ENCODE measurements at places on chromosomes 13 and 19.

GRCh38 chr19:56314018-56314380, 640 bp downstream of the ZSCAN5A start:
- no peak for DNase-seq

DNA sequence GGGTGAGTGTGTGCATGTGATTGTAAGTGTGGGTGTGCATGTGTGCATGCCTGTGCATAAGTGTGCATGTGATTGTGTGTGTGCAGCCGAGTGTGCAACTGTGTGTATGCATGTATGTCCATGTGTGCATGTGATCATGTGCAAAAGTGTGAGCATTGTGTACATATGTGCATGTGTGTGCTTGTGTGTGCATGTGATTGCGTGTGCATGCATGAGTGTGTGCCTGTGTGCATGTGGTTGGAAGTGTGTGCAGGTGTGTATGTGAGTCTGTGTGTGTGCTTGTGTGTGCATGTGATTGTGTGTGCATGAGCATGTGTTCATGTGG, 3.5 kb downstream of the PODNL1 start:
- DNase-seq = no peak

- DNase-seq = no peak
Measured at GRCh38 chr13:31051999-31052398, 109.7 kb downstream of the HSPH1 start.

- DNase-seq = no peak
Measured at GRCh38 chr13:103772576-103772975, 706.4 kb upstream of the SLC10A2 start.

DNA sequence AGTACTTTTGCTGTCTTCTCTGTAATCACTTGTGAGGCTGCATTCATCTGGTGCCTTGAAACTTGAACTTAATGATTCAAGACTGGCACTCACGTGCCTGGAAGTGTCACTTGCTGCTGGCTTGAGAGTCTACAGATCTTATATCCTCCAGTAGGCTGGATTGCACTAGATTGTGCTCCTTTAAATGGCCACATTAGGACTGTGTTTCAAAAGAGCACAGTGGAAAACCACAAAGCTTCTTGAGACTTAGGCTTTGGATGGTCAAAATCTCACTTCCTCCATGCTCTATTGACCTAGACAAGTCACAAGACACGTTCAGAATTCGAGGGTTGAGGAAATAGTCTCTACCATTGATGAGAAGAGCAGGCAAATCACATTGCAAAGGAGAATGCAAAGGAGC, 1278.8 kb upstream of the MIR17HG start:
- no peak for DNase-seq

GRCh38 chr13:65710514-65710913, 1519.6 kb downstream of the PCDH9 start:
- DNase-seq = no peak

DNA sequence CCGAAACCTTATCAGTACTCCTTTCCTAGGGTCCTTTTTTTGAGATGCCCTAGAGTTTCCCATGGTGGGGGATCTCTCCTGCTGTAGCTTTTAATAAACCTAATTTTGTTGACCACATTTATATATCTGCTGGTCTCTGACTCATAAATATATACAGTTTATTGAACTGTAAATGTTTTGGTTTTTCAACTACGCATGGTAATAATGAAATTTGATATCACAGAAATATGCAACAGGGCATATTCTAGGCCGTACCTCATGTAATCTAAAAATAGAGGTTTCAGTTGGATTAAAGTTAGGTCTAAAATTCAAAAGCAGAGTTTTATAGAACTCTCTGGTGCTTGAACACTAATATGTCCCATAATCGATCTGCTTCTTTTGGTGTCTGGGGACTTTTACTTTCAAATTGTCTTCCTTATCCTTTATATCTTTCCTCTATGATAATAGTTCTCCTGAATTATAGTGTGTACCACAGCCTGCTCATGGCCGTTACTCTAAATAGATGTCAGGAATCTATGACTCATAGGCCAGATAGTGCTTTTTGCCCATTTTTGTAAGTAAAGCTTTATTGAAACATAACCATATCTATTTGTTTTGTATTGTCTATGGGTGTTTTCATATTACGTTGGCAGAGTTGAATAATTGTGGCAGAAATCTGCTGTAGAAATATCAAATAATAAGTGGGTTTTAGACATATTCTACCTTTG, 324.8 kb upstream of the PCDH9 start:
- DNase-seq = no peak

GRCh38 chr13:41064493-41064892, 3.2 kb downstream of the WBP4 start:
- no peak for DNase-seq

- peak; percentile 67 for DNase-seq
Measured at GRCh38 chr19:3132971-3133792, 2.7 kb upstream of the GNA15 start.

GRCh38 chr13:91747186-91747585, 348.8 kb downstream of the GPC5 start:
- no peak for DNase-seq

- DNase-seq = no peak
Measured at GRCh38 chr13:46609726-46610125, 56.8 kb downstream of the LRCH1 start.

- DNase-seq = no peak
Measured at GRCh38 chr19:47002853-47003610, 16.6 kb upstream of the NPAS1 start.

DNA sequence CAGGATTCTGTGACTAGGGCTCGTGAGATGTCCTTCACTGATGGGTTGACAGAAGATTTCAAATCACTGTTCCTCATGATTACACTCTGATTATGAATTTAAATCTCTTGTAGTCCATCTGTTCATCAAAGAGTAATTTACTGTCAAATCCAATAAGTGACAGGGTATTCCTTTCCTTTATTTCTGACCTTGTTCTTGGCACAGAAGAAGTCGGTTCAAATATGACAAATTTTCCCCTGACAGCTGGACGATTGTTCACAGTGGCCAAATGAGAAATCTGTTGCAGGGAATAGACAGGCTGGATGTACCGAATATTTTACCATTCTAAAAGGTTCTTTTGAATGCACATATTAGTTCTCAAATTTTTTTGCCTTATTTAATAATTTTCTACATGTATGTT, 767.3 kb upstream of the GPC6 start:
- DNase-seq = no peak

GRCh38 chr13:90108547-90108946, 1238.9 kb upstream of the MIR17HG start:
- DNase-seq = no peak

GRCh38 chr13:75356421-75356820, 125.5 kb downstream of the TBC1D4 start:
- no peak for DNase-seq

DNA sequence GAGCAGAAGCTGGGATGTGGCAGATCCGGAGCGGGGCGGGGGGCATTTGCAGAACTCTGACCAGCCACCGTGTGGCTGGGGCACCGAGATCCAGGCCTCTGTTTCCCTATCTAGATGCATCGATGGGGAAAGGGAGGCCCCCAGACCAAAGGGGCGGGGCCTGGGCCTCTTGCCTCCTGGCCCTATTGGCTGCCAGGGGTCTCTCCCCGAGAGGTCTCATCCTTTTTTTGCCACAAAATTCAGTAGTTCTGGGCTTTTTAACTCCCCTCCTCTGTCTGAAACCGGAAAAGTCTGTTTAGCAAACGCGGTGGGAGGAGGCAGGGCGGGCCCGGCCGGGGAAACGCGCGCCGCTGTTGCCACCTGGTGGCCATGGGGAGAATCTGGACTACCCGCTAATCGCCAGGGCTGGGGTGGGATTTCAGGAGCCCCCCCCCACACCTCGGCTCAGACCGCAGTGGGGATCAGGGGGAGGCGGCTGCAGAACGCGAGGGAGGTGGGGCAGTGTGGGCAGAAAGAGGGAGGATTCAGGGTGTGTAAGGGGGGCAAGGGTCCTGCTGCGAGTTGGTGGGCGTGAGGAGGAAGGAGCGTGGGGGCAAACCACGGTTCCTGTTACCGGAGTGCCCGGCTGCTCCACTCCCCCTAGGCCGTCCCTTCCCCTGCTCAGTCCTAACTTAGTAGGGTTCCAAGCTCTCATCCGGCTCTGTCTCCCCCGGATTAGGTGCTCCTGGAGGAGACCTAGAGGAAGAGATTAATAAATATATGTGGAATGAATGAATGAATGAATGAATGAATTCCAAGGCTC, 28.3 kb downstream of the IL12RB1 start:
- peak; percentile 66 for DNase-seq

GRCh38 chr13:44389060-44389666, 15.5 kb downstream of the SERP2 start:
- no peak for DNase-seq

DNA sequence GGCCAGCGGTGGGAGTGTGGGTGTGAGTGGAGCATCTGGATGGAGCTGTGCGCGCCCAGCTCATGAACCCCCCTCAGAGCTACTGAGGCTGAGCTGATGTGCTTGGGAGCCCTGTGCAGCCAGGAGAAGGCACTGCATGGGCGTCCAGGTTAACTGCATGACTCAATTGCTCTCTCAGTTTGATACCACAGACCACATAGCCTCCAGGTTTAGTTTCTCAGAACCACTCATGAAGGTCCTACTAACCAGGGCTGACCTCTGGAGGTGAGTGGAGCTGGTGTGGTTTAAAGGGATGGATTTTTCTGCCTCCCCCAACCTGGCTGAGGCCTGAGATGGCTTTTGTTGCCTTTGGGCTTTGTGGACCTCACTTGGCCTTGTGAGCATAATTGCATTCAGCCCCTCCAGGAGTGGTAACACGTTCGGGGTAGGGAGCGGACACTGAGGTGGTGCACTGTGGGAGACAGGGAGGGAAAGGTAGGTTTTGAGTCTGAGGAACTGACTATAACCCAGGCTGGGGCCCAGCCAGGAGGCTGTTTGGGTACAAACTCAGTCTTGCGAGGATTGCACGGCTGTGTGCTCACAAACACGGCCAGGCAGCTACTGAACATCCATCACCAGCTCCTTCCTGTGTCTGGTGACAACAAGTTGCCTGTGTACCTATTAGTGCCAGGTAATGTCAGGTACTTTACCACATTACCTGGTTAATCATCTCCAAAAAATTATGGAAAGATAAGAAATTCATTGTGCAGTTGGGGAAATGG, 97.5 kb downstream of the RGCC start:
- no peak for DNase-seq

GRCh38 chr13:51235186-51235585, 13.0 kb downstream of the FAM124A start:
- no peak for DNase-seq

DNA sequence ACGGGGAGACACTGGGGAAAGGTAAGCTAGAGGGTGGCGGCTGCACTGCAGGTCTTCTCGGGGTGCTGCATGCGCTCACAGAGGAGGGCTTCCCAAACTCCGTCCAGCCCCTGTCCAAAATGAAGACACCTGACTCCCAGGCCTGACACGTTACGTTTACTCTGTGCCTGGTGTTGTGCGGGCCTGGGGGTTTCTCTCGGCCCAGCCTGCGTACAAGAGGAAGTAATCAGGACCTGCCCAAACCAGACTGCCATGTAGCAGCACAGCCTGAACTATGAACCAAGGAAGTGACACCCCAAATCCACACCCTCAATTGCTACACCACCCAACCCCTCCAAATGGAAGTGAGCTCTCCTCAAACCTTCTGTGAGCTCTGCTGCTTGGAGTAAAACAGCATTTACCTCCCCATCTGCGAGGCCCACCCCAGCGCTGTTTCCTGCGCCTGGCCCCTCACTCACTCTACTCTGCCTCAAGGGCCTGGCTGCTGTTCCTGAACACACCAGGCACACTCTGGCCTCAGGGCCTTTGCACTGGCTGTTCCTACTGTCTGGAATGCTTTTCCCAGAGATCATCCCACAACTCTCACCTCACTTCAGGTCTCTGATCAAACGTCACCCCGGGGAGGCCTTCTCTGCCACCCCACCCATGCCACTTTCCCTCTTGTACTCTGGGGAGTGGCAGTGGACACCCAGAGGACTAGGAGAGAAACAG, 3.0 kb downstream of the HSPBP1 start:
- DNase-seq = no peak

GRCh38 chr13:65605396-65605795, 1624.7 kb downstream of the PCDH9 start:
- DNase-seq = no peak

DNA sequence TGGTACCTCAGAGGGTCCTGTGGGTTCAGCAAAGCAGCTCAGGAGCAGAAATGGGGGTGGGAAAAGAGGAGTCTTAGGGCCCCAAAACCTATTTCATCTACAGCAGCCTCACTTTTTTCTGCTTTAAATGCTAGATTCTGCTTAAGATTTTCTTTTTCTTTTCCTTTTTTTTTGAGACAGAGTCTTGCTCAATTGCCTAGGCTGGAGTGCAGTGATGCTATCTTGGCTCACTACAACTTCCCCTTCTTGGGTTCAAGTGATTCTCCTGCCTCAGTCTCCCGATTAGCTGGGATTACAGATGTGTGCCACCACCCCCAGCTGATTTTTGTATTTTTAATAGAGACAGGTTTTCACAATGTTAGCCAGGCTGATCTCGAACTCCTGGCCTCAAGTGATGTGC, 30.7 kb upstream of the WDFY2 start:
- no peak for DNase-seq

DNA sequence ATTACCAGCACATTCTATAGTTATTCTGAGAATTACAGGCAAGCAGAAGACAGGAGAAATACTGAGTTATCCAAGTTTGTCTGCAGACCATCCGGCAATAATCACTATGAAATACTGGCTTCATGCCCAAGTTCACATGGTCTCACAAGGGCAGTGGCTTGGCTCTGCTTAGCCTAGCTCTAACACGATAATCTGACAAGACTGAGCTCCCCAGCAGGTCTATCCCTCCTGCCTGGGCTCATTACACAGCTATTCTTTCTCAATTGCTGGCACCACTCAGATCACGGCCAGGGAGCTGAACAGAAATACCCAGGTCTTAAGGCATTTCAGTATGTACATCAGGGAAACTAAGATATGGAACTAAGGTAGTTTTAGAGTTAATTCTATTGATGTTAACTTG, 361.6 kb upstream of the PCDH20 start:
- DNase-seq = no peak

- no peak for DNase-seq
Measured at GRCh38 chr19:49390131-49390928, 2.3 kb downstream of the KASH5 start.

- DNase-seq = no peak
Measured at GRCh38 chr19:19538061-19538784, at the start of gene CILP2. CILP2 (plus strand) TSS chr19:19538265; CDS start chr19:19538350, 85 bp downstream.

- DNase-seq = no peak
Measured at GRCh38 chr13:24671386-24672113, 8.7 kb upstream of the ATP12A start.

- no peak for DNase-seq
Measured at GRCh38 chr13:48508011-48508410, 24.9 kb downstream of the RCBTB2 start.

DNA sequence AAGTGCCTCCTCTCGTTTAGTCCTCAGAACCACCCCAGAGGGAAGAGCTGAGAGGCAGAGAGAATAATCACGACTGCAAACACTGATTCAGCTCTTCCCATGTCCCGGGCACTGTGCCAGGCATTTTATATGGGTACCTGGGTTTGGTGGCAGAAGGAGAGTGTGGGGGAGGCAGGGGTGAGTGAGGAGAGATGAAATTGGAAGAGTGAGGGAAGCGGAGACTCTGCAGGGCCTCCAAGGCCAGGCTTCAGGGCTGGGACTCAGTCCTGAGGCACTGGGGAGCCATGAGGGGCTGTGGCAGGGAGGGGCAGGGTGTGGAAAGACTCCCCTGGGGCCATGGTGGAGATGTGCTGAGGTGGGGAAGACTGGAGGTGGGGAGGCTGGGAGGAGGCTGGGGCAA, 8.7 kb downstream of the SYNGR4 start:
- no peak for DNase-seq

Data from activated T-cell treated with anti-CD3 and anti-CD28 coated beads for 24 hours (primary cell).